NAMALWA (cell line): ENCODE measurements at places on chromosomes 12 and 14.
A peak's percentile ranks its signal among the peaks of the same experiment; 100 is the strongest.

- no peak for DNase-seq
Measured at GRCh38 chr12:106767954-106768822, 6.3 kb upstream of the RIC8B start.

- no peak for DNase-seq
Measured at GRCh38 chr12:75713434-75713833, 202.0 kb upstream of the KRR1 start.

GRCh38 chr14:81571437-81571836 lies 37.8 kb upstream of the SEL1L start:
- DNase-seq: no peak

DNA sequence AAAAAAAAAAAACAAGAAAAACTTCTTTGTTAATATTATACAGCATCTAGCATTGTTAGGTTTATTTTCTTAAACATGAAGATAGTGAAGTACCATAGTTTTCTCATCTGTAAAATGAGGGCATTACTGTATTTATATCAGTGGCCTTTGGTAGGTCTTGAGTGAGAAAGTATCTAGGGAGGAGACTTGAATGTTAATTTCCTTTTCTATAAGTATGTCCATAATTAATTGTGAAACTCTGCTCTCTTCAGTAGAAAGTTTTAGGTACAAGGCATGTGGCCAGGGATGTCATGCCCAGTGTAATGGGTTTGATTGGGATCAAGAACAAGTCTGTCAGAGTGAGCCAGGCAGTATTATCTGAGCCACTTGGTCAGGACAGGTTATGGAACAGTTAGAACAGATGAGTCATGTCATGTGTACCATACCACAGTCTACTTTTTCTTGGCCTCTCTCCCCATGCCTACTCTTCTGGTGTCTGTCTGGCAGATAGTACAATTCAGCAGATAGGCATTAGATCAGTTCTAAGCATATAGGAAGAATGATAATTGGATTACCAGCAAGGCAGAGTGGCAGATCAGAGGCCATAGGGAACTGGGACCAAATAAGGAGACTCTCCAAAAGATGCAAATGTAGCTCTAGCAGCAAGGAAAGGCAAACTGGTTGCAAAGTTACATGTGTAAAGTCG lies 30.4 kb downstream of the FBXO34 start:
- DNase-seq: no peak

DNA sequence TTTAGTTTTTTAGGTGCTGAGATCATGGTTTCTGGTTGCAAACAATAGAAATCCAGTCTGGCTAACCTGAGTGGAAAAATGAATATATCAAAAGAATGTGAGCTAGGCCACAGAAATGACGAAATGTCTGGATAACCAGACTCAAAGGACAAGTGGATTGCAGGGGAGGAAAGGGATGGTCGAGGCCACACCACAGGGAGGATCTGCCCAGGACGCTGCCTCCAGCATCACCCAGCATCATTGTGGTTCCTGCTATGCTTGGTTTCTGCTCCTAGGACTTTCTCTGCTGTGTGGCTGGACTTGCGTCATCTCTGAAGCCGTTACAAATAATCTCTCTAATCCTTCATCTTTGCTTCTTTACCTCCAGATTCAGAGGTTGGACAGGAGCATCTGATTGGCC lies 80.4 kb downstream of the TTC8 start:
- no peak for DNase-seq

DNA sequence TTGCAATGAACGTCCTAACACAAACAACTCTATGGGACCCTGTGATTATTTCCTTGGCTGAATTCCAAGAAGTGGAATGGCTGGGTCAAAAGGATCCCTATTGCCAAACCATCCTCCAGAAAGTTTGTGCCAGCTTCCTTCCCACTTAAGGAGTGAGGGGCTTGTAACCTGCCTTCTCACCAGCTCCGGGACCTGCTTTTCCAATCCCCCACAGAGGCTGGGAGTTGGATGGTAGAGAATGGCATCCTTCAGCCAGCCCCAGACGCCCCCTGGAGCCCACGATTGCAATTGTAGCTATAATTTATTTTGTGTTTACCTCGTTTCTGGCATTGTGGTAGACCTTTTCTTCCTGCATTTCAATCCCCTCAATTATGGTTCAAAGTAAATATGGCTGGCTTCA lies 9.7 kb upstream of the ZDHHC22 start:
- DNase-seq: peak; percentile 57

- DNase-seq: no peak
Measured at GRCh38 chr14:36672095-36672494, 10.4 kb downstream of the PAX9 start.

GRCh38 chr14:29223947-29224346 lies 457.4 kb downstream of the FOXG1 start:
- DNase-seq: no peak

GRCh38 chr12:29807129-29807528 lies 23.4 kb upstream of the TMTC1 start:
- no peak for DNase-seq

GRCh38 chr12:3538466-3539030 lies 47.5 kb downstream of the PRMT8 start:
- no peak for DNase-seq

GRCh38 chr12:97016163-97016562 lies 109.1 kb downstream of the NEDD1 start:
- no peak for DNase-seq

- peak; percentile 84 for DNase-seq
Measured at GRCh38 chr12:44930972-44931600, 55.0 kb upstream of the NELL2 start.
